ENCODE measurements at places on chromosomes 13 and 19.
A peak's percentile ranks its signal among the peaks of the same experiment; 100 is the strongest.

- no peak for DNase-seq
These were observed 6.7 kb downstream of the ZNF565 start for GRCh38 chr19:36207605-36208252.

DNA sequence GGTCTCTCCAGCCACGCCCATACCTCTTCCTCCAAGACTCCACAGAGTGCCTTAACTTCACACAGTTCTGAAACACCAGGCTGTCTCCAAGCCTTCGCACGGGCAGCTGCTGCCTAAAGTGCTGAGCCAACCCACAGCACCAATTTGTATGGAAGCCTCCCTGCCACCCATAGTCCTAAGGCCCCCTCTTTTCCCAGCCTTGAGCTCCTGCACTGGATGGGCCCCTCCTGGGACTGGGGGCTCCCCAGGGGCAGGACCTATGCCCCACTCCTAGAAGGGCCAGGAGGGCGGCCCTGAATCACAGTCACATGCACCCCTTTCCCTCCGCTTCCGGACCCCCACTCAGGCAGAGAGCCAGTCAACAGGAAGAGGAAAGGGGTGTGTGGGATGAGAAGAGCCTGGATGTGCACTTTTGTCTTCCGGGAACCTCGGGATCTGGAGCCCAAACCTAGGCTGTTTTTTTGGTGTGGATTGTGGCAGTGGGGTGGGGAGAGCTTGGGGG is 5.1 kb upstream of the FCER2 start:
- no peak for DNase-seq

- DNase-seq: no peak
These were observed 7.1 kb upstream of the PNMA8A start for GRCh38 chr19:46478356-46478986.

DNA sequence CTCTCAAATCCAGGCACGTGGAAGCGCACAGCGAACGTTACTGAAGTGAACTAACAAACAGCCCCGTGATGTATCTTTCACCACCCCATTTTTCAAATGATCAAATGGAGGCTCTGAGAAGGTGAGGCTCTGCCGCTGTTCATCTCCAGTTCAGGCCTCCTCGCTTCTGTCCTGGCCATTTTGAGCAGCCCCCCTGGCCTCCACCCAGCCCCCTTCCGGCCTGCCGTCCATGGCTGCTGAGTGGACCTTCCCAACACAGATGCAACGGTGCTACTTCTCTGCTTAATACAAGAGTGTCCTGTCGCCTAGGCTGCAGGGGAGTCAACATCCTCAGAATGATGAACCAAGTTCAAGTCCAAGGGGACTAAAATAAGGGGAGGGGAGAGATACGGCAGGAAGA is 9.7 kb downstream of the SYDE1 start:
- no peak for DNase-seq

DNA sequence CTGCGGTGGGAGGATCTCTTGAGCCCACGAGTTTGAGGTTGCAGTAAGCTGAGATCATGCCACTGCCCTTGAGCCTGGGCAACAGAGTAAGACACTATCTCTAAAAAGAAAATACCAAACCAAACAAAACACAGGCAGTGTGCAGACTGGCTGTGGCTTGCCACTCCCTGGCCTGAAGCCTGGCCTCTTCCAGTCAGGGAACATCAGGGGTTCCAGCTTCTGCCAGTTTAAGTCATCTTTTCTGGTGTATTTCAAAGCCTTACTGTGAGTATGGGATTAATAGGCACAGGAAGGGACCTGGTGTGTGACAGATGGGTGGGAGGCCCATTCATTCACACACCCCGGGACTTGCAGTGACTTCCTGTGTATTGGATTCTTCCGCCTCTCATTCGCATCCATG is 27.0 kb upstream of the F2RL3 start:
- no peak for DNase-seq

DNA sequence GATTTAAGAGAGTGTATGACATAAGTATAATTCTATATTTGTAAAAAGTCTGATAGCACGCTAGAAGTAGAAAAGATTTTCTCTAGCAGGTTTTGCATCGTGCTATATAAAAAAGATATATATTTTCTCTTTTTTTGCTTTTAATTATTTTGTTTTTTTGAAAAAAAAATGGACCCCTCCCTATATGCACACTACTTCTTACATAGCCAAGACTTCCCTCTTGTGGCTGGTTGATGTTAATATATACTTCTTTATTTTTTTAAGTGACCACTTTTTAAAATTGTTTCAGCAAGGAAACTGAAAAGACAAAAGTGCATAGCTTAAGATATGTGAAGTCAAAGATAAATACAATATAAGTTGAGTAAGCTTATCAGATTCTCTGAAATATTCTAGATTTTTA is 1202.8 kb downstream of the DIAPH3 start:
- DNase-seq: no peak

DNA sequence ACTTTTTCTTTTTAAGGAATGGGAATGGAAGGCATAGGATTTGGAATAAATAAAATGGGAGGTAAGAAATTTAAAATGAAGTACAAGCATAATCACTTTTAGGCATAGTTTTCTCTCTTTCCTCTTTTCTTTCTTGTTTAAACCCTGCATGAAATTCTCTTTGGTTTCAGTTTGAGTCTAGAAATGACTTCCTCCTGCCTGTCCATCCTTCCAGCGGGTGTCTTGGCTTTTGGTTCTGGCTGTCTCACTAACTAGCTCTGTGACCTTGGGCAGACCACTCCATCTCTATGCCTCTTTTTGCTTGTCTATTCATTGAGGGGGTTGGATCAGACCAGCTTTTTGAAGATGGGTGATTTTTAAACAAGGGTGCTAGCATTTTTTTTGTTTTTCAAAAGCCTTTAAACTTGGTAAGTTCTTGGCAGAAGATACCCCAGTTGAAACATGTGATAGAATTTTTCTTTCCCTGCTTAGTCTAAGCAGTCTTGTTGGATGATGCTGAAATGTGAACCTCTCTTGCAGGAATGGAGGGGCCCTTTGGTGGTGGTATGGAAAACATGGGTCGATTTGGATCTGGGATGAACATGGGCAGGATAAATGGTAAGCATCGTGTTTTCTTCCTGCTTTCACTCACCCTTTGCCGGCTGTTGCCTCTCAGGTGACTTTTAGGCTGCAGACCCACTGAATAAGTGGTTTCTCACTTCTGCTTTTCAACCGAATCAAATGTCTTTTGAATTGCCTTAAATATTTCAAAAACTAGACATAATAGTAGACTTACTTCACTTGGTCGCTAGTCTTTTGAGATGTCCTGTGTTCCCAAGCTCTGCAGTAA is 28.6 kb downstream of the PRAM1 start:
- DNase-seq: no peak

DNA sequence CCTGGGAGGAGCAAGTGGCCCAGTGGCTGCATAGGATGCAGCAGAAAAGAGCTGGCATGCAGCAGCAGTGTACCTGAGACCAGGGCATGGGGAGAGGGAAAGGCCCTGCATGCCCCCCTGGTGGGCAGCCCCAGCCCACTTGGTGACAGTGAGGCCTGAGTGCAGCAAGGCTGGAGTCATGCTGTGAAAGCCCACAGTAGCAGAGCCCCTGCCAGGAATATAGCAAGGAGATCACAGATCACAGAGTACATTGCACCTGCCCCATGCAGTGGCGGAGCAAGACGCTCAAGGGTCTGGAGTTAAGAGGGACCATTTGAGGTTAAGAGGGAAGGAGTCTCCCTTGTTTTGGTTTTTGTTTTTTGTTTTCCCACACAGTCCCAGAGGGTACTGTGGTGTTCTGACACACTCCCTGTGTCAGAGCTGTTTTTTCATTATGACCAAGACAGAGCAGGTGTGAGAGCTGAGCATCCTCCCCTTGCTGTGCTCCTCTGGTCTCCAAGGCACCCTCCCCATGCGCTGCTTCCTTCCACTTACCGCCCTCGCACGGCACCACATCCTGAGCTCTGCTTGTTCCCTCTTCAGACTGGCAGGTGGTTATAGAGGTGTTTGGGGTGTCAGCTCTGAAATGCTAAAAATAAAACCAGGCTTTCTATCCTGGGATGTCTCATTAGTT is 85.0 kb upstream of the UBL3 start:
- DNase-seq: peak; percentile 45

DNA sequence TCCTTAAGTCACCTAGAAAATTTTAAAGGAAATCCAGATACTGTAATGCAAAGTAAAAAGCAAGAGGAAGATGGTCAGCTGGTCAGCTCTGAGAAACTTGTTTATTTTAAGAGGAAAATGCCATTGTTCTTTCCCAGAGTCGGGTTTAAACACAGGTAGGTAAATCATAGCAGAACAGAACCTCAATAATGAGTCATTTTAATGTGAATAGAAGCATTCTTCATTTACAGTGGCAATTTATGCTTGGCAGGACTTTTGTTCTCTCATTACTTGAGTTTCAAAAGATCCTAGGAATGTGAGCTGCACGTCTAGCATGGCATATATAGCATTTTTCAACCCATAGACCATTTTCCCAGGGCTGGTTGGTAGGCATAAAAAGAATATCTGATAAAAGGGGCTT is 132.3 kb downstream of the LIG4 start:
- no peak for DNase-seq

- no peak for DNase-seq
These were observed 60.9 kb downstream of the STARD13 start for GRCh38 chr13:33224686-33225085.

DNA sequence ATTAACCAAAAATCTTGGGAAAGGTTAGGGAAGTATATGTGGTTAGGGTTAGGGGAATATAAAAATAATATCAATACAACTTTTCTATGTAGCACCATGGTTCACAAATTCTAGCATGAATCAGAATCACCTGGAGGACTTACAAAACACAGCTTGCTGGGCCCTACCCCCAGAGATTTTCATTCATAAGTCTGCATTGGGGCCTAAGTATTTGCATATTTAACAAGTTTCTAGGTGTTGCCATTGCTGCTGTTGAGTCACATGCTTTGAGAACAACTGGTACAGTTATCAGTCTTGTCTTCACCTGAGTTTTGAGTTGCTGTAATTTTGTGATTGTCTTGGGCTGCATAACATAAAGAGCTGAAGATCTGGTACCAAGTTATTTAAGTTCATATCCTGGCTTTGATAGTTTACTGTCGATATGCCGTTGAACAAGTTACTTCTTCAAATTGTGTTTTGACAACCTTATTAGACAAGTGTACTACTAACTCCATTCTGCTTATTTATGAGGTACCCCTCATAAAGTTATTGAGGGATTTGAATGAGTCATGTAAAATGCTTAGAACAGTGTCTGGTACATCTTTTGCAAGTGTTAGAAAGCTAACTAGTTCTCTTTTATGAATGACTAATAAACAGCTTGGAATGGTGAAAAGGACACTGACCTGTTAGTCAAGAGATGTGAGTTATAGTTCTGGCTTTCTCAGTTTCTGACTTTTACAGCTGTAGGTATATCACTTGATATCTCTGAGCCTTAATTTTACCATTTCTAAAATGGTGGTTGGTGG is 132.9 kb downstream of the PAN3 start:
- no peak for DNase-seq

GRCh38 chr13:32969516-32969941 is 46.7 kb upstream of the KL start:
- DNase-seq: no peak

DNA sequence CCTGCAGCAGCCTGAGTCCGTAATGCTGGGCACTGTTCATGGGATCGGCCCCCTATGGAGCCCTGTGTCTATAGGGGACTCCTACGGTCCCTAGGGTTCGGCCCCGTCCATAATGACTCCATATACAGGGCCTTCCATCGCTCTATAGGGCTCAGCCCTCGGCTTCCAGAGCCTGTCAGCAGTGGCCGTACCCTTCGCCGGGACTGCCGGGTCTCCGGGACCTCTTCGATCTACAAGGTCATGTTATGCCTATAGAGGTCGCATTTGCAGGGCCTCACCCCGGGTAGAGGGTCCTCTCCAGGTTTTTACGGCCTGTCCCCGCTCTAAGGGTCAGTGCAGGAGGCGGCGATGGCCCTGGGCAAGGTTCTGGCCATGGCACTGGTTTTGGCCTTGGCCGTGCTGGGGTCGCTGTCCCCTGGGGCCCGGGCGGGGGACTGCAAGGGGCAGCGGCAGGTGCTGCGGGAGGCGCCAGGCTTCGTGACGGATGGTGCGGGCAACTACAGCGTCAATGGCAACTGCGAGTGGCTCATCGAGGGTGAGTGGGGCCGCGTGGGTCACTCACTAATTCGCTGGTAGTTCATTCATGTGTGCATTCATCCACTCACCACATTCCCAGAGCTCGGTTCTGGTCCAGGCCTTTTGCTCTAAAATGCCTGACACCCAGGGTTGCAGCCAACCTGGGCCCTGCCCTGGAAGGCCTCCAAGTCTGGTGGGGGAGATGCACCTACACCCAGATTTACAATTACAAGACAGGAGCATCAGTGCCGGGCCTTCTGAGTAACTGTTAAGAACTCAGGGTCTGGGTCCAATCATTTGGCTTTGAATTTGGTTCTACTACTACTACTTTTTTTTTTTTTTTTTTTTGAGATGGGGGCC is 699 bp downstream of the MEGF8 start:
- no peak for DNase-seq

GRCh38 chr19:4575267-4576015 is 16.0 kb upstream of the SEMA6B start:
- peak; percentile 51 for DNase-seq

DNA sequence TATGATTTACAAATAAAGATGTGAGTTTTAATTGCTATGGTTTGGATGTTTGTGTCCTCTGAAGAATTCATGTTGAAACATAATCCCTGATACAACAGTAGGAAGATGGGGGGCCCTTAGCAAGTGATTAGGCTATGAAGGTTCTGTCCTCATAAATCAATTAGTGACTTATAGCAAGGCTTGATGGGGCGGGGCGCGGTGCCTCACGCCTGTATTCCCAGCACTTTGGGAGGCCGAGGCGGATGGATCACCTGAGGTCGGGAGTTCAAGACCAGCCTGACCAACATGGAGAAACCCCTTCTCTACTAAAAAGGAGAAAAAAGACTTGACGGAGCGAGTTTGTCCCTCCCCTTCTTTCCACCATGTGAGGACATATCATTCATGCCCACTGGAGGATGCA is 2486.5 kb upstream of the PCDH20 start:
- DNase-seq: no peak

DNA sequence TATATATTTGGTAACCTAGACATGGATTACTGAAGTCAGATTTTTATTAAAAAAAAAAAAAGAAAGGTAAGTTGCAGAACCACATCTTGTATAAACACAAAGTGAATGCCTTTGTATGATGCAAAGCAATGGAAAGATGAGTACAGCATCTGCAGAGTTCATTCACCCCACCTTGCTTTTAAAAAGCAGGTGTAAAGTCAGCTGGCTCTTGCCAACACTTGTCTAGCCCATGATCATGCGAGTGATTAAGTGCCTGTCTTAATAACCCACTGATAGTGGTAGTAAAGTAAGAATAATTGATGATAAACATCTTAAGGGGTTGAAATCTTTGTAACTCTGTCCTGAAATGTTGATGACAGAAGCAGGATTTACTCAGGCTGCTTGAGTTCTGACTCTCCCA is 710.4 kb downstream of the EFNB2 start:
- DNase-seq: no peak

GRCh38 chr13:113297370-113298042 is 467 bp downstream of the LAMP1 start:
- peak; percentile 15 for DNase-seq

GRCh38 chr19:35433448-35433847 is 14.6 kb upstream of the FFAR2 start:
- DNase-seq: no peak

- DNase-seq: no peak
These were observed 2.5 kb downstream of the CFD start for GRCh38 chr19:861756-862580.

Data from body of pancreas (tissue), 4 donors.